RKO (cell line): ENCODE measurements at places on chromosomes 1 and 21.

DNA sequence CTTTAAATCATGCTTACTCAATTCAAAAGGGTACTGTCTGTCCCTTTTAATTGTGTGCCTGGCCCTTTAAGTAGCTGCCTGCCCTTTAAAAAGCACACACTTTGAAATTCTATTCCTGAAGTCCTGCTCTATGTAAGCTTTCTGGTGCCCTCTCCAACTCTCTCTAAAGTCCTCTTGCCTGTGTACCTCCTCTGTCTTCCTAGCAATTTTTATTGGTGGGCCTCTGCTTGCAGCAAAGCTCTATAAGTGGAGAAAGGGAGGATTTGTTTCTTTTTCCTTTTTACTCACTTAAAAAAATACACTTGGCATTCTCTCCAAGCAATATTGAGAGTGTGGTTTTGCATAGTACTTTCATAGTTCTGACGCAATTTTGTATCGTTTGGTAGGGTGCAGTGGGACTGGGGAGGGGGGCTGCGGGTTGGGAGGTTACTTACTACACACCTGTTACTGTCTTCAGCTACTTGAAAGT, 135.4 kb downstream of the LMO4 start:
- DNase-seq, result no peak

- peak; percentile 72 for DNase-seq
Observed at GRCh38 chr1:16348414-16349182, 3.7 kb downstream of the FBXO42 start.

DNA sequence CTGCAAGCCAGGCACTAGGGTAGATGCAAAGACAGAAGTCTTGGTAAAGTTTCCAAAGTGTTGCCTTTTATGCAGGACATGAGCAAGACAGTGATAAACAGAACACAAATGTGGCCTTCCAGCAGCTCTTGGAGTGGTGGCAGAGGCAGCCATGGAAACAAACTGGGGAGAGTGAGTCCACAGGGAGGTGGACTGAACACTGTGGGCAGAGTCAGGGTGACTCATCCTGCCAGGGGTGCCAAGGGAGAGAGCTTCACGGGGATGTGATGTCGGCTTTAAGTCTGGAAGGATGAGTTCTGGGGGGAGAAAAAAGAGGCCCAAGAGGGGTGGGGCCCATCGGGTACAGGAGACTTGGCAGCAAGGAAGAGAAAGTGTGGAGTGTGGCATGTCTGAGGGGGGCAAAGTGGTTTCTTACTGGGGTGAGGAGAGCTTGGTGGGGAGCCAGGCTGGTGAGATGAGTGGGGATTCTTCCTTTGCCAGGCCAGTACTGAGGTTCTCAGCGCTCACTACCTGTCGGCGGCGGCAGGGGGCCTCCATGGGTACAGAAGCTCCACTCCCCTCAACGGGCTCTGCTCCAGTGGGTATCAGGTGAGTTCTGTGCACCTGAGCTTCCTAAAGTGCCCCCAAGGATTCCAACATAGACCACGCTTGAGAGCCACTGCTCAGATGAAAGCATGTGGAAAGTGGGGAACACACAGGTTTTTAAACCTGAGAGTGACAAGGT, 41.8 kb downstream of the KIAA0040 start:
- peak; percentile 11 for DNase-seq

DNA sequence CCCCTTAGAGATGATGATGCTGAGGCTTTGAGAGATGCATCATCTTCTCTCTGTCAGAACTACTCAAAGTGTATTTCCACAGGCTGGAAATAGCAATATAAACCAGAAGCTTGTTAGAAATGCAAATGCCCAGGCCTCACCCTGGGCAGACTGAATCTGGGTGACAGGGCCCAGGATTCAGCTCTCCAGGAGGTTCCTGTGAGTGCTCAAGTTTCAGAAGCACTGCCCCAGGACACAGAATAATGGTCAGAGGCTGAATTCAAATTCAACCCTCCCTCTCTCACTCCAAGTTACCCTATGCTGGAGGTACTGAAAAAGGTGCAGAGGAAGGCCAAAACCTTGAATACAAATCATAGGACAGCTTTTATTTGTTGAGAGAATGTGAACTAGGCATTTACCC, 98.5 kb upstream of the NGF start:
- no peak for DNase-seq

GRCh38 chr1:85957760-85958159, 198.8 kb downstream of the COL24A1 start:
- no peak for DNase-seq

GRCh38 chr1:224042557-224043118, 71.3 kb upstream of the FBXO28 start:
- no peak for DNase-seq

- DNase-seq, result no peak
Observed at GRCh38 chr1:105556266-105556665, 1500.2 kb upstream of the PRMT6 start.

DNA sequence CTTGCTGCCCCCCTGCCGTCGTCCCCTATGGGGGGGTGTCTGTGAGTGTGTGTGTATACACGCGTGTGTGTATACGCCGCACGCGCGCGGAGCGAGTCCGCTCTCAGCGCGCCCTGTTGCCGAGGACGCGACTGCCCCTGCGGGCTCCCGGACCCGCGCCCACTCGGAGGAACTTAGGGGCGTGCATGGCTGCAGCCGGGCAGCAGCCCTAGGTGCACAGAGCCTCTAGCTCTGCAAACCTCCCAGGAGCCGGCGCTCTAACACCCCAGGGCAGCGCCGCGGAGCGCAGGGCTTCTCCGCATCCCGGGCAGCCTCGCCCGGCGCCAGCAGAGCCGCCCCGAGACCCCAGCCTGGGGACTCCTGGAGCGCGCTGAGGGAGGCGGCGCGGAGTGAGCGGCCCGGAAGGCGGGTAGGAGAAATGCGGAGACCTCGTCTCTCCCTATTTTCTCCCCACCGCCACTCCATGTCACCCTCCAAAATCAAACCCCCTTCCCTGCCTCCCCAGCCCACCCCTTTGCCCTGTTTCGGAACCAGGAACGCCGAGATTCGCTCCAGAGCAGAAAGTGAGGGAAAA, 574 bp downstream of the ITPKB start:
- DNase-seq, result peak; percentile 52

GRCh38 chr21:16572032-16572431, 842.2 kb downstream of the USP25 start:
- DNase-seq, result peak; percentile 19

- DNase-seq, result no peak
Observed at GRCh38 chr1:203135636-203136305, 8.2 kb downstream of the ADORA1 start.

GRCh38 chr1:3847081-3847480, 9.9 kb downstream of the CEP104 start:
- DNase-seq, result no peak

GRCh38 chr1:217896490-217896889, 265.3 kb downstream of the SPATA17 start:
- no peak for DNase-seq

GRCh38 chr1:232964601-232965000, 14.2 kb downstream of the NTPCR start:
- DNase-seq, result no peak

DNA sequence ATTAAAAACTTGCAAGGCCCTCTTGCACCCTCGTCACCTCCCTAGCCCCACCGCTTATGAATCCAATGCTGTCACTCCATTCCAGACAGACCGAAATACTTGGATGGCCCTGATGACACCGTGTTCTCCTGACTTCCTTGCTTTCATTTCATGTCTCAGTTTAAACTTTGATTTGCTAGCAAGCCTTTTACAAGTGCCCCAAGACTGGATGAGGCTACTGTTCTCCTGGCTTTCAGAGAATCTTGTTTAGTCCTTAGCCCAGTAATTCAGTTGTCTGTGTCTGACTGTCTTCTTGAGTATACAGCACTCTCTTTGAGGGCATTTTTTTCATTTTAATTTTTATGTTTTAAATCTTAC, 824 bp upstream of the IFI44L start:
- DNase-seq, result no peak

DNA sequence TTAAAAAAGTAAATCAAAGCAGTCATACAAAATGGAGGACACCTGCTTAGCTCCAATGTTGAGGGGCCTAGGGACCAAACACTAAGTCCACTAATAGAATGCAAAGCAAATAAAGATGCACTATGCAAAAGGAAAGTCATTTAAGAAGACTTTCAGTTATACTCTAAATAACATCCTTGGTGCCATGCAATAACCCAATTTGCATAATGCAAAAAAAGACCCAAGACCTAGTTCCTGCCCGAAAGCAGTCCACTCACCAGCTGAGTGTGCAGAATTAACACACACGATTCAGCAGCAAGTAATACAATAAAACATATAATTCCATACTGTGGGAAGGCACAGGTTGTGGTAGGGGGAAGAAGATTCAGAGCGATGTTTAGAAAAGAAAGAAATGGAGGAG, 101.8 kb downstream of the TGFBR3 start:
- DNase-seq, result no peak

DNA sequence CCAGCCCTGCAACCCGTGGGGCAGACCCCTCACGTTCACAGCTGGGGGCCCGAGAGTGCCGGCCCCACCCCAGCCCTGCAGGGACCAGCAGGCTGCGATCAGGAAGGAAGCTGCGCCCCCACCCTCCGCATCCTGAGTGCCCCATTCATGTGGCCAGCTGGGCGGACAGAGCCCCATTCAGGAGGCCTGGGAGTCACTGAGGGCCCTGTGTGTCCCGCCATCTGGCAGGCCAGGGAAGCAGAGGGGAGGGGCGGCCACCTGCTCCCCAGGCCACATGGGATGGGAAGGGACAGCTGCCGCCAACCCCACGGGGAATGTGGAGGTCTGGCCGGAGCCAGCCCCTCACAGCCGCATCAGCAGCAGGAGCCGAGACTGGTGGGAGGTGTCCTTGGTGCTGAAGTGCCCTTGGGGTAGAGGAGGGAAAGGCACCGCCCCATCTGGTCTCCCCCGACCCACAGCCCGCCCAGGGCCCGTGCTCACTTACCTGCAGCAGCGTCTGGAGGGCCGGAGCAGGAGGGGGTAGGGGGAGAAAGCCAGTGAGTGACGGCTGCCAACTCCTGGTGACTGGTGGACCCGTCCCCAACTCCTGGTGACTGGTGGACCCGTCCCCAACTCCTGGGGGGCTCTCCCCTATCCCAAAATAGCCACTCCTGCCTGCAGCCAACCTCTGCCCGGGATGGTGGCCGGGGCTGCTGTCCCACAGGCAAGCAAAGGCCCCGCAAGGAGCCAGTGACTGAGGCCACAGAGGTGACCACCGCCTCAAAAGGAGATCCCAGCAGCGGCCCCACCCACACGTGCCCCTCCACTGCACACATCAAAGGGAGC, 8.7 kb downstream of the ACAP3 start:
- DNase-seq, result no peak

GRCh38 chr1:44249543-44249942, 36.3 kb downstream of the DMAP1 start:
- DNase-seq, result no peak

DNA sequence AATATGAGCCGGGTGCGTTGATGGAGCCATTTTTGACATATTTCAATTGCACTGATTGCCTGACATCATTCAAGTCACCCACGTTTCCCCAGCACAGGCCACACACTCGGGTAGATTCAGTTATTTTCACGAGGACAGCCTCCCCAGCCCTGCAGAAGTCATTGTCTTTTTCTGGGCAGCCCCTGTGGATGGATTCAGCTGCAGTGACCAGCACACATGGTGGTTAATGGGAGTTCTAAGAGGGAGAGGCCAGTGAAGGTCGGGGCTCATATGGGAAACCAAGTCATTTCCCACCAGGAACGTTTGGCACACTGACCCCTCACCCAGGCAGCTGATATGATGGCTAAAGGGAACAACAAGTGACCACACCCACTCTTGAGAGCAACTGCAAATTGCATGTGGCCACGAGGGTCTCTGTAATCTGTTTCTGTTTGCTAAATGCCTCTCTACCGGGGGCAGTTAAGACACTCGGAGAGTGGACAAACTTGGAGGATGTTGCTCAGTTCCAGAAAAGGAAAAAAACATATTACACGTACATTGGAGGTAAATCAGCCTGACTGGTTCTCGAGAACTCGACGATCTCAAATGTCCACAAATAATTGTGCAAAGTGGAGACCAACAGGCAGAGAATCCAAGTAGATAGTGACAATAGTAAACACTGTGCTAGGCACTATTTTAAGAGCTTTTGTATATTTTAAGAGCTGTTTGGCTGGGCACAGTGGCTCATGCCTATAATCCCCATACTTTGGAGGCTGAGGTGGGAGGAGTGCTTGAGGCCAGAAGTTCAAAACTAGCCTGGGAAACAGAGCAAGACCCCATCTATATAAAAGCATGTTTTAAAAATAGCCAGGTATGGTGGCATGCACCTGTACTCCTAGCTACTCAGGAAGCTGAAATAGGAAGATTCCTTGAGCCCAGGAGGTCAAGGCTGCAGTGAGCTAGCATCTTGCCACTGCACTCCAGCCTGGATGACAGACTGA, 167.2 kb upstream of the IRF2BP2 start:
- DNase-seq, result no peak

- no peak for DNase-seq
Observed at GRCh38 chr1:25902462-25902861, 3.8 kb downstream of the STMN1 start.

GRCh38 chr1:216458812-216459211, 35.6 kb upstream of the USH2A start:
- no peak for DNase-seq

DNA sequence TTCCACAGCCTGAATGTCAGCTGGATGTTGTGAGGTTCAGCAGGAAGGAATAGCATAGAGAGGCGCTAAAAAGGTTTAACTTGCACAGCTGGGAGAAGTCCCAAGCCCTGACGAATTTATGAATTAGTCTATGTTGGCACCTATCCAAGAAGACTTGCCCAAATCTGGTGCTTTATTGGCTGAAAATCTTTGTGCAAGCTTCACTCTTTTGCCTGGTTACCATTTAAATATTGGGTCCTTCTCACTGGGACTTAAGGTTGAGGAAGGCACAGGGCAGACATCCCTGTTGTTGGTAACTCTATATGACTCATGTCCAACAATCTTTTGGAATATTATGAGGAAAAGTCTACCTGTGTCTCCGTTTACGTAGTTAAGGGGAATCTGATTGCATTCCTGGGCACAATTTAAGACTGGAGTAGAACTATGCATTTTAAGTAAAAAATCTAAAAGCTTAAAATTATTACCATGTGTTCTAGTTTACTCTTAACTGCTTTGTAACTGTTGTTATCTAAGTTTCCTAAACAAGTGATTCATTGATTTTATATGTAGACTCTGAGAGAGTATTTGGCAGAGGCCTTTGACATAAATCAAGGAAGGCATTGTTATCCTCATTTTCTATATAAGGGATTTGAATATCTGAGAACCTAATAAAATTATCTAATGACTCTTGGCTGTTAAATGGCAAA, 181.7 kb upstream of the DPYD start:
- DNase-seq, result no peak

DNA sequence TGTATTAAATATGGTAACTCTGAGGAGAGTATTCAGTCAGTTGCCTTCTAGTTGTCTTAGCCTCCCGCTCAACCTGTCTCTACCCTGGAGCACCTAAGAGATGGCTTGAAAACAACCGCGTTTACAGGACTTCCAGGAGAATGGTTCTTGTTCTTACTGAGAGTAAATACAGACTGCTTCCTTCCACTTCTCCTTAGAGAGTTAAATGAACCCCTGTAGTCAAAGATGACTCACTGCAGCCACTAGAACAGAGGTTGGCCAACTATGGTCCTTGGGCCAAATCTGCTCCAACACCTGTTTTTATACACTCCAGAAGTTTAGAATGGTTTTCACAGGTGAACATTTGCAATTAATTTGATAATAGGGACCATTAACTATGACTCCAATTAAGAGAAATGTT, 60.1 kb upstream of the ASB17 start:
- no peak for DNase-seq

- DNase-seq, result peak; percentile 80
Observed at GRCh38 chr1:209646558-209646957, 5.7 kb downstream of the LAMB3 start.
